IMR-90 (cell line): ENCODE measurements at places on chromosomes 2 and 18. TPM values are rescaled to one million over a fixed set of nuclear protein-coding genes. Genes with fewer than 3 reads are reported as not detected.

CPO gene
- polyA plus RNA-seq: not detected in 2 replicates

DNA sequence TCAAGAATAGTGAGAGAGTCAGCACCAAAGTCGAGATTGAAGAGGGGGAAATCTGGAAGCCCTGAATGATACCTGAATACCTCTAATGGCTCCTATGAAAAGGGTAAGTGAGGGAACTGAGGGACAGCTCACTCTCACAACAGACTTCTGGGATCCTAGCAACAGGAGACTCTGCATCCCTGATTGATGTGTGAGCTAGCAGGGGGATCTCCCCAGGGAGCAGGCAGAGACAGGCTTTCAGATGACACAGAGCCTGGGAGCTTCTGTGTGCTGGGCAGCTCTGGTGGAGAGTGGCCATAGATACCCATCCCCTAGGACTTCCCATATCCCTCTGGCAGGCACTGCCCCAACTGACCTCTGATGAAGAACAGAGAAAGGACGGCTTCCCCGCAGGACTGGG, 206.2 kb downstream of the EXOC6B start:
- DNase-seq: no peak

ALPG gene
- polyA plus RNA-seq: not detected in 2 replicates

DNA sequence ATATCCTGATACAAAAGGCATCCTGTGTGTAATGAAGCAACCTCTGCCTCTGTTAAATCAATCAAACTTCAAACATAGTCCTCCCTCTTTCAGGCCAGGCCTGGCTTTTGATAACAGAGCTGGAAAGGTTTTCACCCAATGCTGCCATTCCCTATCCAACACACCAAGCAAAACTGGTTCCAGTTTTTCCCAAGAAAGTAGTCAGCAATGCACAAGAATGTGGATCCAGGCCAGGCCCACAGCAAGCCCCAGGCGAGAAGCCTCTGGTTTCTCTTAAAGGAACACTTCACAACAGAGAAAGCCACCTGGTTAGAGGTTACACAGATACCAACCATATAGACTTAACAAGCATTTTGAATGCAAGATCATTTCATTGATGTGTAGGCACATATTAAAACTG, 49.2 kb upstream of the CCDC150 start:
- DNase-seq: peak; percentile 18

GRCh38 chr2:65382323-65382722, 50.1 kb downstream of the SPRED2 start:
- no peak for DNase-seq

- no peak for DNase-seq
Observed at GRCh38 chr2:239179851-239180371, 220.9 kb downstream of the HDAC4 start.

DNA sequence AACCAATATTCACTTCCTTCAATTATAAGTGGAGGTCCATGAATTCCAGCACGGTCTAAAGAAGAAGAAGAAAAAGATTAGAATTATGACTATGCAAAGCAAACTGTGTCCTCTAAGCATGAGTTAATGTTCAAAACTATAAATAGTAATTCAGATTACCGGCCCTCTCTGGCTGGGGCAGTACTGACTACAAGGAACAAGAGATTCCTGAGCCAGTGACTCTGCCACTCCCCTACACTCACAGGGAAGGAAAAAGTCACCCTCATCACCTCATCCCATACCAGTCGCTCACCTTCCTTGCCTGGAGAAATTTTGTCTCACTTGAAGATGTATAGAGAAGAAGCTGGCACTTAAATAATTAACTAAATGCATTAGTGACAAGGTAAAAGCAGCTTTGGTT, 56.5 kb upstream of the CD302 start:
- no peak for DNase-seq

PARD6G gene
- 4.6 and 4.7 TPM in 2 replicates for polyA plus RNA-seq

- peak; percentile 32 for DNase-seq
Observed at GRCh38 chr2:5723791-5724735, 31.9 kb downstream of the SOX11 start.

- DNase-seq: no peak
Observed at GRCh38 chr18:3612315-3612714, 162.3 kb downstream of the TGIF1 start.

REG3A gene
- polyA plus RNA-seq: not detected in 2 replicates

- DNase-seq: no peak
Observed at GRCh38 chr18:5097116-5097703, 99.8 kb downstream of the AKAIN1 start.

DNA sequence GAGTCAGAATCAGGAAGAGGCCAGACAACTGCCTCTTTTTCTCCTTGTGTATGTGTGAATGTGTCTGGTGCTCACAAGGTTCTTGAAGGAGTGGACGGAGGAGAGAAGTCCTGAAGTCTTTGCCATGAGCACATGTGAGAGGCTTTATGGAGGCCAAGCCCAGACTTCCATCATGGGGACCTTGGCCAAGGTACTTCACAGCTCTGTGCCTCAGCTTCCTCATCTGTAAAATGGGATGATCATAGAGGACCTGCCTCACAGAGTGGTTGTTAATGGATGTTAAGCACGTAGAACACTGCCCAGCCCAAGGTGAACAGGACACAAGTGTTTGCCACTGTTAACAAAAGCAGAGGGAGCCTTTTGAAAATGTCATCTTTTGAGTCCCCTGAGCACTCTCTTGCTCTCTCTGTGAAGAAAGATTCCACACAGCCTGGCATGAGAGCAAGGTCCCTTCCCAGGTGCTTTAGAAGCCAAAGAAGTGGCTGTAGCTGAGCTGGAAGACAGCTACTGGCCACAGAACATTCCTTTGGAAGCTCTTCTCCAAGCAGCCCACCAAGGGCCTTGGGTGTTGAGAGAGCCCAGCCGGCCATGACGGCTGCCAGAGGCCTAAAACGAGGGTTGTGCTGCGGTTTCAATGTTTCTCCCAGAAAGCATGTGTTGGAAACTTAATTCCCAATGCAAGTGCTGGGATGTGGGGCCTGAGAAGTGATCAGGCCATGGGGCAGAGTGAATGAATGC, 41.8 kb upstream of the ASPRV1 start:
- no peak for DNase-seq

DNA sequence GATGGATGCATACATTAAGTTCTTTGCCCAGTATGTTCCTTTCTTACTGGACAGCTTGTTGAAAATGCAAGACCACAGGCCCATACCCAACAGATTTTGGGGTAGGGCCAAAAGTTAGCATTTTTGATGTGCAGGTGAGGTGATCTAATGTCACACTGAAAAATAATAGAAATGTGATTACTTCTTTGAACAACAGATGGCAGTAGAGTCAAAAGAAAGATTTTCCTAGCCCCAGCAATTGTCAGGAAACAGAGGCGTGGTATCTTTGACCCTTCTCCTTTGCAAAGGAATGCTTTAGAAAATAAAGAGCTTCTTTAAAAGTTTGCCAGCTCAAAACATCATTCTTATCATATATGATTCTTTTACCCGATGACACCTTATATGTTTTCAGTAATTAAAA, 343.6 kb upstream of the SYT4 start:
- peak; percentile 5 for DNase-seq

NPPC gene
- 0.22 and 0.55 TPM in 2 replicates for polyA plus RNA-seq

DNA sequence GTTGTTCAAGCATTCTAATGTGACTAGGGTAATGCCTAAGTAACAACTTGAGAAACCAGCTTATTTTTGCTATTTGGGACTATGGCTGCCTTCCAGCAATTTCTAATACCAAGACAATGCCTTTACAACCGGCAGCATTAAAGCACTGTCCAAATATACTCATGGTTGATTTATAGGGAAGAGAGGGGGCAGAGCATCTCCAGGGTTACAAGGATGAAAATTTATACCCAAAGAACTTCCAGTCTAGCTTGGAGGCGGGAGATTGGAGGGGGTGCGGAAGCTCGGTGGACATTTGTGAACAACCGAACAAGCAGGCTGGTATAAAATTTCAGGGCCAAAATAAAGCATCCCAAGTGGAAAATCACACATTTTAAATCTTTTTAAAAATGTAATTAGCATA, 294.9 kb upstream of the STON1 start:
- no peak for DNase-seq

RUFY4 gene
- polyA plus RNA-seq: not detected in 2 replicates

SIX2 gene
- polyA plus RNA-seq: not detected in 2 replicates

UGT1A3 gene
- not detected in 2 replicates for polyA plus RNA-seq

GRCh38 chr2:11901351-11902069, 155.1 kb downstream of the LPIN1 start:
- DNase-seq: no peak

DNA sequence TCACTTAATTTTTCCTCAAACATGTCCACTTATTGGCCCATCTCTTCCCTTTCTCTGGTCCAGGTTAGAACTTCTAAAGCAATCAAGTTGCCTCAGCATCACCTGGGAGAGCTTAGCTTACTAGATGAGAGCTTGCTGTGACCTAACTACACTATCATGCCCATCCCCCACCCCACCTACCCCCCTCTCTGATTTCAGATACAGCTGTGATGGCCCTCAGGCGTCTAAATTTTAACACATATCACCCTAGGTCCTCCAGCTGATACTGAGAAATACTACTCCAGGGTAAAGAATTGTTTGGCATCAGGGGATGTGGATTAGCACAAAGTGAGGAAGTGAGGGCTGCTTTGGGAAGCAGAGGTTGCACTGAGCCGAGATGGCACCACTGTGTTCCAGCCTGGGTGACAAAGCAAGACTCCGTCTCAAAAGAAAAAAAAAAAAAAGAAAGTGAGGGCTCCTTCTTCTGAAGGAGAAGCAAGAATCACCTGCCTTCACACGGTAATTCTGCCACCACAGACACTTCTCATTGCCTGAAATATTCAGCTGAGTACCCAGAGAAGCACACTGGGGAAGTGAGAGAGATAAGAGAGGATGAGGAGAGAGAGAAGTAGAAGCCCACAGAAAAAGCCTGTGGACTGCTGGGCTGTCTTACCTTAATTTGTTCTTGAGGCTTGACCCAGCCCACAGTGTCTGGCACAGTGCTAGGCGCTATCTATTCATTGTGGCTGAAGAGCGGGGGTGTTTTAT, 263.4 kb downstream of the ASXL3 start:
- no peak for DNase-seq

IGFBP2 gene
- 236 and 257 TPM in 2 replicates for polyA plus RNA-seq

DNA sequence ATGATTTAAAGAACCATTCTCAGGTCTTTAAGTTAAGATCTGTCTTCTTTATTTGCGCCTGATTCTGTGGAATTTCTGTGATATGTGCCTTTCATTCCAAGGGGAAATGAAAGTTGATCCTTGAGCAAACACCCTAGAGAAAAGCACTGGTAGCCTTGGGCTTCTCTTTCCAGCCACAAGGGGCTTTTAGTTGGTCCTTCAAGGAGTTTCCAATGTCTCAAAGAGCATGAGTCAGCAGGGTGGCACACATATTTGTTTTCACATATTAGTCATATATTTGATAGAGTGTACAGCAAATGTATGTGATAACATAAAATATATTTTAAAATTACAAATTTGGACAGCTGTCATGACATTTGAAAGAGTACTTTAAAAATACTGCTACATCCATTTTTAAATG, 339.5 kb downstream of the TXNL1 start:
- DNase-seq: peak; percentile 62

RNF125 gene
- 0.09 and 0.10 TPM in 2 replicates for polyA plus RNA-seq

RAB6C gene
- polyA plus RNA-seq: not detected in 2 replicates

DNA sequence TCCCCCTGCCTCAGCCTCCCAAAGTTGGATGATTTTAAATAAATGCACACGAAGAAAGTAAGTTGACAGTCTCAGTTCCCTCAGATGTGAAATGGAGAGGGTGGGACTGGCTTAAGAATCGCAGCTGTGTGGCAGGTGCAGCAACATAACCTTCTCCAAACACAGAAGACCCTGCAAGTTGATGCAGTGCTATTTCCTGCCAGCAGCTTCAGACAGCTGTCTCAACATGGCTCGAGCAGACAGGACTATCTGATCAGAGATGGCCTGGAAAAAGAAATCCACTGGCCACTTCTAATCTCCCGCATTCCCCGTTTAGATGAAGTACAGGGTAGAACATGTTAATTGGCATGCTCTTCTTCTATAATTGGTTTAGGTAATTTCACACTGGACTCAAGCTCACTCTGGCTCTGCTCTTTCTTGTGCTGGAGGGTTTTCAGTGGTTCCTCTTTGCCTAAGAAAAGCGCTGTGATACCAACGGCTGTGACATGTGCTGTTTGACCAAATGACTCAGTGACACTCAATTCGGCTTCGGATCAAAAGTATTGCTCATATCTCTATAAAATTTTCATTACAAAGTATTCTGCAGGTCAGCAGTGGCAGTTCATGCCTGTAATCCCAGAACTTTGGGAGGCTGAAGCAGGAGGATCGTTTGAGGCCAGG, 40.2 kb downstream of the MYOM1 start:
- DNase-seq: no peak

DNA sequence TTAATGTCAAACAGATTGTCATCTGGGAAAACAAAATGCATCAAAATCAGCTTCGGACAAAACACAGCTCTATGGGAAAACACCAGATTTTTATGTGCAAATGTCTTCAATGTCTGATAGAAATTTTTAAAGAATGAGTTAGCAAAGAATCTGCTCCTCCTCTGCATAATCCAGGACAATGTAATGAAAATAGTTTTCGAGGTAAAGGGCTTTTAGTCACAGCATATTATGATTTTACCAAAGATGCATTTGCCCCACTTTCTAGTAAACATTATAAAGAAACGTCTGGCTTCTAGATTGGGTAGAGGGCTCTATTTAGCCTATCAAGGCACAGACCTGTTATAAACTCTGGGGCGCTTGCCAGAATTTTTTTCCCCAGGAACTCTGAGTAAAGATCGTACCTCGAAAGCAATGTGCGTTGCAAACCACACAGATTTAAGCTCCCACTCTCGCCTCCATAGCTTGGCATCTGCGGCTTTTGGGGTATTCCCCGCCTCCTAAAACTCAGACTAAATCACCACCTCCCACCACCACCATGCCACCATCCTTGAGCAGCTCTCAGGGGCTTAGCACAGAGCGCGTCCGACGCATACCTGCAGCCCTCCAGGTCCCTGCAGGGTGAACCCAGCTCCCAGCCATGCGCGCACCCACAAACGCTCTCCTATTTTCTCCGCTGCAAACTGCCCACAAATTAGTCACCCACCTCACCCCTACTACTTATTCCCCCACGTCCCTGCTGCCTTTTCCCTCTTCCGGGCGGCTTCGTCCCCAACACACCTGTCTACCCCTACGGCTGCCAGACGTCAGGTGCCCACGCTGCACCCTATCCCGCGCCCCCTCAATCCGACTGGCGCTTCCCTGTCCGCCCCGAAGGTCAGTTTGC, 829 bp downstream of the ACVR1C start:
- peak; percentile 3 for DNase-seq

- DNase-seq: peak; percentile 26
Observed at GRCh38 chr18:58105888-58106260, 61.8 kb downstream of the NEDD4L start.

DNA sequence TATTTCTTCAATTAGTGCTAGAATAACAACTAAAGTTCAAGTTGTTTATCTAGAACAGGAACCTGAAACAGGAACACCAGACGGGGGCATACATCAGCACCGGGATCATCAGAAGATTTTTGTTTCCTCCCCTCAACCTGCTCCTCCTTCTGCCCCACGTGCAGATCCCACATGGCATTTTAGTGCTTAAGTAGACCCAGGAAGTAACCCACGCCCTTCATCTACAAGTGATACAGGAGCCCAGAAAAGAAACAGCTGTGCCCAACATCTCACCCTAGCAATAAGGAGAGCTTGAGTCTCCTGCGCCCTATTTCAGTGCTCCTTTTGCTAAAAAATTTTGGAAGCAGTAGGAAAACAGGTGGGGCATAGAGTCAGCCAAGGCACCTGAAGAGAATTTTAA, 5.2 kb downstream of the ZNF385B start:
- no peak for DNase-seq
